ENCODE measurements at places on chromosomes 16 and 17. TPM values are rescaled to one million over a fixed set of nuclear protein-coding genes. Genes with fewer than 3 reads are reported as not detected.

GUCY2D gene
- not detected for total RNA-seq

CNTNAP1 gene
- 3.7 TPM for total RNA-seq

RNF222 gene
- total RNA-seq: not detected

TSPAN10 gene
- 0.29 TPM for total RNA-seq

TAC4 gene
- total RNA-seq: not detected

CLEC18A gene
- total RNA-seq: 0.61 TPM

CIBAR2 gene
- not detected for total RNA-seq

LGALS9 gene
- 116 TPM for total RNA-seq

DNA sequence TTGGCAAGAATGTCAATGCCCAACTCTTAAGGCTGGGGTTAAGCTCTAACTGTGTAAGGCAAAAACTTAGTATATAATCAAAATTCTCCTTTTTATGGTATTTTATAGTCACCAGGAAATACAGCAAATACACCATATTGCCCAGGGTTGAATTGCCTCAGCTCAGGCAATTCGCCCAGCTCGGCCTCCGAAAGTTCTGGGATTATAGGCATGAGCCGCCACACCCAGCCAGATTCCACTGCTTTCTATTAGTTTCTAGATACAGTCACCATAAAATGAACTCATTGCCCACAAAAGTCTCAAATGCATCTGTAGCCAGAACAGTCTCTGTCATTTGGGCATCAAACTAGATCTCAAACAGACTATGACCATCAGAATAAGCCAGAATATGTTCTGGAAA is 238.7 kb upstream of the TOX3 start:
- DNase-seq: no peak

GRCh38 chr17:29246628-29247027 is at the start of gene CRYBA1:
Gene CRYBA1, plus strand, starts transcription at chr17:29246859. Its CDS starts 5 bp downstream, at chr17:29246864.
- no peak for DNase-seq

GRCh38 chr17:40886090-40886489 is 1.0 kb upstream of the KRT20 start:
- DNase-seq: no peak

DNA sequence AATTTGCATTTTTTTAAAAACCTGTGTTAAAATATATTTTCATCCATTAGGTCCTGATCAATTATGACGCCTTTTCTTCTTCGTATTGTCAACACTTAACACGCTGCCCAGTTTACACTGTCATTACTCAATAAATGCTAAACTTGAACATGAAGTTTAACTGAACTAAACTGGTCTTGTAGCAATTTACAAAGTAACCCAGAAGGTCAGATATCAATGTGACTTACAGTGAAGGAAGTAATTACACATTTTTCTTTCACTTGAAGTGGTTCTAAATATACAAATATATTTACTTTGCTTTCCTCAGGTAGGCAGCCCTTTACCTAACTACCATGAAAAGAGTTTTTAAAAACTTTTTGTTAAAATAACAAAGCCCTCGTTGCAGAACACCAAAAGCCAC is 256.5 kb upstream of the AXIN2 start:
- DNase-seq: no peak

GRCh38 chr16:83903751-83904150 is 4.8 kb downstream of the MLYCD start:
- DNase-seq: no peak

- DNase-seq: no peak
Measured at GRCh38 chr17:21075739-21076085, 32.9 kb upstream of the USP22 start.

DNA sequence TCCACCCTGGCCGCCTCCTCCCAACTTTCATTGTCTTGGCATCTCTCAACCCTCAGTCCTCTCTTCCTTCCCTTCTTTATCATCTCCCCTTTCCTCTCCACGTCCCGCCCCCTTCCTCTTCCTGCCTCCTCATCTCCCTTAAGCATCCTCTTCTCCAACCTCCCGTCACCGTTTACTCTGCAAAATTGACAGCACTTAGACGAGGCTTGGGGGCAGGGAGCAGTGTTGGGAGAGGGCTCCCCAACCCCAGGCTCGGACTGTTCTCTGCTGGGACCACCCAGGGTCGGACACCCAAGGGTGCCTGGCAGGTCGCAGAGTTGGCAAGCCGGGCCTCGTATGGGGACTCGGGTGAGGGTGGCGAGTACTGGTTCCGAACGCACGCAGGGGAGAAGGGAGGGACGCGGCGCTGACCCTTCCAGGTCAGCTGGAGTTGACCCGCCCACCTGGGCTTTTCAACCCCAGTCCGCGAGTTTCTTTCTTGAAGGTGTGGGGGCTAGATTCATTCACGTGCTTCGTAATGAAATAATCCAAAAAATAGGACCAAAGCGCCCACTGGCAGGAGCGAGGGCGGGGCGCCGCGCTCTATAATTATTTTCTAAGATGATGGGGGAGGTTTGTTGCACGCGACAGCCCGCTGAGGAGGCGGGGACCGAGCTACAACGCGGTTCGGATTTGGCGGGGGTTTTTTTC is 775 bp upstream of the PAGR1 start:
- DNase-seq: no peak

DNA sequence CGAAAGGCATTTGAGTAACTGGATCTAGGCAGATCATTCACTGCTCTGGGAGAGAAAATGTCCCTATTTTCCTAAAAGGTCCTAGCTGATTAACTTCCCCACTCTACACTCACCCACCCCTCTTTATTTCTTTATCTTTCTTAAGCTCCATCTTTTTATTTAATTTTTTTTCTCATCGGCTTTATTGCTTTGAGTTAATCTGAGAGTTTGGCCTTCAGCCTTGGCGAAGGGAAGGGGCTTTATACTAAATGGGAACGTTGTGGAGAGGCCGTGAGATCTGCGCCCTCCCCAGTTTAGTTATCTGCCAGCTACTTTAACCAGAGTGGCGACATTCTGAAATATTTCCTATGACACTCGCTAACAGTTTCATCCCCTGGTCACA is 882 bp upstream of the TOX3 start:
- DNase-seq: no peak

DNA sequence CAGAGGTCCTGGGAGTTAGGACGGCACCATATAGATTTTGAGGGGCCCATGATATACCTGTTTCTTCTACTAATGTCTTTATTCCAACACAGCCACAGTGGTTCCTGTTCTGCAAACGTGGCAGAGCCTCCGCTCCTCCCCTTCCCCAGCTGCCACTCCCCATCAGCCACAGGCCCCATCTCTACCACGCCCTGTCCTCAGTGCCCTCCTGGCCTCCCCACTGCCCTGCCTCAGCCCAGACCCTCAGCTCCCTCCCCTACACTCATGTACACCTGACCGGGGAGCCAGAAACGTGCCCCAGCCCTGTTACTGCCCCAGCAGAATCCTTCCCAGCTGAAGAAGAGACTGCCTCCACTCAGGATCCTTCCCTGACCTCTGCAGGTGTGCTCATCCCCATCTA is 11.9 kb upstream of the RBFOX3 start:
- DNase-seq: peak; percentile 53

GRCh38 chr16:81601008-81601428 is 156.4 kb downstream of the CMIP start:
- no peak for DNase-seq

DNA sequence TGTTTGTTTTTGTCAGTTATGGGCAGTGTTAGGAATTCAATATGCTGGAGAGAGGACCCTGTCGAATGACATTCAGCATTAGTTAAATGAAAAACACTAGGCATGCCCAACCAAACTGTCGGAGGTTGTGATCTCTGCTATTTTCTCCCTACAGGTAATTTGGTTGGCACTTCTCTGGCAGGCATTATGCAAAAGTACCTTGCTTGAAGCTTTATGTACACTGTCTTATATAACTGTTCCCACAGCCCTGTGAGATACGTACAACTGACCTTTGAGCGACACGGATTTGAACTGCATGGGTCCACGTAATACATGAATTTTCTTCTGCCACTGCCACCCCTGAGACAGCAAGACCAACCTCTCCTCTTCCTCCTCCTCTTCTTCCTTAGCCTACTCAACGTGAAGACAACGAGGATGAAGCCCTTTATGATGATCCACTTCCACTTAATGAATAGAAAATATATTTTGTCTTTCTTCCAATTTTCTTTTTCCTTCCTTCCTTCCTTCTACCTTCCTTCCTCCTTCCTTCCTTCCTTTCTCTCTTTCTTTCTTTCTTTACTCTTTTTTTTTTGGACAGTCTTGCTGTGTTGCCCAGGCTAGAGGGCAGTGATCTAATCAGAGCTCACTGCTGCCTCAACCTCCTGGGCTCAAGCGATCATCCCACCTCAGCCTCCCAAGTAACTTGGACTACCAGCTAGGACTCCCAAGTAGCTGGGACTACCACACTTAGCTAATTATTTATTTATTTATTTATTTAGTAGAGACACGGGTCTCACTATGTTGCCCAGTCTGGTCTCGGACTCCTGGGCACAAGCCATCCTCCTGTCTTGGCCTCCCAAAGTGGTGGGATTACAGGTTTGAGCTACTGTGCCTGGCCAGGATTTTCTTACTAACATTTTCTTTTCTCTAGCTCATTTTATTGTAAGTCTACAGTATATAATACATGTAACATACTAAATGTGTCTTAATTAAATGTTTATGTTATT is 77.3 kb downstream of the WIPI1 start:
- peak; percentile 39 for DNase-seq

DNA sequence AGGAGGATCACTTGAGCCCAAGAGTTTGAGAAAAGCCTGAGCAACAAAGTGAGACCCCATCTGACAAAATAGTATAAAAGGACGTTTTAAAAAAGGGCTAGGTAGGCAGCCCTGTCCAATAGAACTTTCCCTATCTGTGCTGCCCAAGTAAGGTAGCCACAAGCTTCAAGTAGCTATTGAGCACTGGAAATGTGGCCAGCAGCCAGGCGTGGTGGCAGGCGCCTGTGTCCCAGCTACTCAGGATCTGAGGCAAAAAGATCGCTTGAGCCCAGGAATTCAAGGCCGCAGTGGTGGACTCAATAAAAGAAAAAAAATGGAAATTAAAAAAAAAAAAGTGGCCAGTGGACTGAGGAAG is 1.5 kb upstream of the NQO1 start:
- DNase-seq: no peak

GRCh38 chr17:79338152-79338551 is 263.5 kb downstream of the ENGASE start:
- DNase-seq: no peak

- no peak for DNase-seq
Measured at GRCh38 chr17:78185981-78186691, 716 bp downstream of the TK1 start.

- no peak for DNase-seq
Measured at GRCh38 chr17:82228278-82228841, 482 bp upstream of the SLC16A3 start.

DNA sequence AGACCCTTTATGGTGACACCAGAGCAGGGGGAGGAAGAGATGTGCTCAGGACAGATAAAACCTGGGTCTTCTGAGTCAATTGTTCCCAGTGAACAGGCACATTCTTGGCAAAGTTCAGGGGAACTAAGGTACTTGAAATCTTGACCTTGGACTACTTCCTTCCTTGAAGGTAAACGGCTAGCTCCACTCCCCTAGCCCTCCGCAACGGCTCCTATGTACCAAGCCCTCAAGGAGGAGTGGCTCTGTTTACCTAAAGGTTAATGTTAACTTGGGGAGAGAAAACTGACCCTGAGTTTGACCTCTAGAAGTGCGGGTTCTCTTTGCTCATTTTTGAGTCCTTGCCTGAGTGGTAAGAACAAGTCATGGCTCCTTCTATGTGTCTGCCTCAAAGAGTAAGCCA is 7.8 kb downstream of the TTLL6 start:
- DNase-seq: no peak

DNA sequence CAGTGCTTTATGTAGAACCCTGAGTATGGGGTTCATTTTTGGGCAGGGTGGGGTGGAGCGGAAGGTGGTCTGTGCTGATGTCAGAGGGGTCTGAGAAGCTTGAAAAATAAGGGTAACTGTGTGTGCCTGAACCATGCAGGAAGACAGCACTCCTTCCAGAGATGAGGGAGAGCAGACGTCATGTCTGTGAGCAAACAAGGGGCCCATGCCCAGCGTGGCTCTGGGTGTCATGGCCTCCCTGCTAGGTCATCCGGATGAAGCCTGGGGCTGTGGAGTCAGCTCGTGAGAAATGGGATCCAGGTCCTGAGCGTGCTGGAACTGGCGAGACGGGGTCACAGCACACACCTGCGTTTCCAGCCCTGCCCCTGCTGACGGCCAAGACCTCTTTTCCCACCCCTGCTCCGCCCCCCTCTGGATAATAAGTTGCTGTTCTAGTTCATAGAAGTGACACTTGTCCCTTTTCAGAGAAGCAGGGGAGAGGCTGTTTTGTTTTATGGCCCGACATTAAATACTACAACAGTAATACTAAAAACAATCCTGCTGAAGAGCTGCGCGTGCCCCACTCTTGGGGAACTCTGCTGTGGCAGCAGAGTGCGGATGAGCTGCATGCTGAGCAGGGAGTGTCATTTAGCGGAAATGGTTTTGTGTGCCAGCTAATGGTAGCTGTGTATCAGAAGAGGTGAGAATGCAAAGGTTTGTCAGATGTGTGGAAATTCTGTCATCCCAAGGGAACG is 92.6 kb downstream of the RPTOR start:
- no peak for DNase-seq
